Neural cell (in vitro differentiated cells): ENCODE measurements at places on chromosomes 2 and 18. TPM values are rescaled to one million over a fixed set of nuclear protein-coding genes. Genes with fewer than 3 reads are reported as not detected.

Gene POMC
- polyA plus RNA-seq: not detected in 2 replicates

Gene DLGAP1
- polyA plus RNA-seq: 4.0 and 4.5 TPM in 2 replicates

Gene LAMA1
- 8.0 and 10.3 TPM in 2 replicates for polyA plus RNA-seq

Gene DPP10
- polyA plus RNA-seq: 13.9 and 15.1 TPM in 2 replicates

Gene C2orf15
- 8.8 and 12.8 TPM in 2 replicates for polyA plus RNA-seq

Gene GKN1
- not detected in 2 replicates for polyA plus RNA-seq

Gene PTMA
- 1,579 and 2,091 TPM in 2 replicates for polyA plus RNA-seq

Gene KCNK3
- 12.9 and 14.0 TPM in 2 replicates for polyA plus RNA-seq

Gene CAMKMT
- 4.0 and 5.1 TPM in 2 replicates for polyA plus RNA-seq

Gene STPG4
- polyA plus RNA-seq: 0.98 TPM in 1 of 2 replicates, not detected in the other

Gene PLEK
- 0.07 and 0.10 TPM in 2 replicates for polyA plus RNA-seq

Gene SERPINB11
- polyA plus RNA-seq: not detected in 2 replicates

Gene MFSD2B
- polyA plus RNA-seq: 0.27 and 0.70 TPM in 2 replicates

Gene UGT1A5
- polyA plus RNA-seq: not detected in 2 replicates

Gene CXCR1
- not detected in 2 replicates for polyA plus RNA-seq

Gene GAD1
- 56.3 and 66.4 TPM in 2 replicates for polyA plus RNA-seq

Gene C2orf81
- 1.7 and 3.3 TPM in 2 replicates for polyA plus RNA-seq

Gene CHRNG
- not detected in 2 replicates for polyA plus RNA-seq

Gene DIPK1C
- polyA plus RNA-seq: not detected in 2 replicates
